Left ventricle myocardium inferior (tissue), 1 donor: ENCODE measurements at places on chromosomes 13 and 19. TPM values are rescaled to one million over a fixed set of nuclear protein-coding genes. Genes with fewer than 3 reads are reported as not detected.

KLF1 gene
- not detected for total RNA-seq

PSG5 gene
- not detected for total RNA-seq

SSC5D gene
- 3.7 TPM for total RNA-seq

SLC10A2 gene
- not detected for total RNA-seq

ZNF470 gene
- 4.3 TPM for total RNA-seq

DNA sequence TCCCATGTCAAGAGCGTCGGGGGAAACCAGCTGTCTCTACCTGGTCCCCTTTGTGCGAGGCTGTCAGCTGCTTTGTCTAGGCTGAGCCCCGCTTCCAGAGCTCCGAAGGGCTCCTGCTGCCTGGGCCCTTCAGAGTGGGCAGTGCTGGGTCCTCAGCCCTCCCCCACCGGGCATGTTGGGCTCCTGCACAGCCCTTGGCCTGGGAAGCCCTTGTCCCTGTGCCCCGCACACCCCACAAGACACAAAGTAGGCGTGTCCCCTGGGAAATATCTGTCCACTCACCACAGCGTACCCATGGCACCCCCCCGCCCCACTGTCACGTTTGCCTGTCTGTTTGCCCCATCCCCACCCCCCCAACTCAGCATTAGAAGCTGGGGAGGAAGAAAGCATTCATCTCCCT, 39.6 kb upstream of the RANBP3 start:
- no peaks in the 10 kb centered on the region for H3K27me3 ChIP-seq
- no peak overlapping the region for H3K4me3 ChIP-seq
- peaks cover 8% of the 10 kb centered on the region for H3K4me1 ChIP-seq
- peaks cover 13% of the 10 kb centered on the region for H3K36me3 ChIP-seq
- no peak overlapping the region for H3K27ac ChIP-seq

DNA sequence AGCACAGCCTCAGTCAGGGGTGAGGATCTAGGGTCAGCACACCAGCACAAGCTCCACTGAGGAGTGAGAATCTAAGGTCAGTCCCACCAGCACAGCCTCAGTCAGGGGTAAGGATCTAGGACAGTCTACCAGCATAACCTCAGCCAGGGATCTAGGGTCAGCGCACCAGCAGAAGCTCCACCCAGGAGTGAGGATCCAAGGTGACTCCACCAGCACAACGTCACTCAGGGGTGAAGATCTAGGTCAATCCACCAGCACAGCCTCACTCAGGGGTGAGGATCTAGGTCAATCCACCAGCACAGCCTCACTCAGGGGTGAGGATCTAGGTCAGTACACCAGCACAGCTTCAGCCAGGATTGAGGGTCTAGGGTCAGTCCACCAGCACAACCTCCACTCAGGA, 64.5 kb downstream of the RAB20 start:
- H3K4me1 ChIP-seq, result no peaks in the 10 kb centered on the region
- no peak overlapping the region for H3K27ac ChIP-seq
- peaks cover 94% of the 10 kb centered on the region for H3K36me3 ChIP-seq
- DNase-seq, result no peak

DNA sequence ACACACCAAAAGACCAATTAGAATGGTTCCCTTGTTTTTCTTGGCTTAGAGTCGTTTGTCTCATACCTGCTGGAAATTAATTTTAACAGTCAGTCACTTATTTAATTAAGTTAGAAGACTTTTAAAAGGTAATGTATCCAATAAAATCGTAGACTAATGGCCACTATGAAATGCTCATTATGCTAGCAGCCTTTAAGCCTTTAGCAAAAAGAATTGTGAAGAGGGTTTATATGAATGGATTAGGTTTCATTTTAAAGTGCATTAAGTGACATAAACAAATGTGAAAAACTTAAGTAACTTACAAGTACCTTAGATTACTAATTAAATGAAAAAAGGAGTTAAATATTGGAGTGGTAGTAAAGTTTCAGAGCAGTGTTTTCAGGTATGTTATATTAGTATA, 139.6 kb downstream of the RXFP2 start:
- H3K27ac ChIP-seq, result no peak overlapping the region
- no peaks in the 10 kb centered on the region for H3K36me3 ChIP-seq
- no peak for DNase-seq

- no peak for DNase-seq
- peak overlapping the region; percentile 60 for H3K27ac ChIP-seq
- H3K4me1 ChIP-seq, result peaks cover 27% of the 10 kb centered on the region
Measured at GRCh38 chr13:98390086-98390715, 186.7 kb downstream of the STK24 start.

GRCh38 chr13:71863254-71863865, 3.6 kb downstream of the DACH1 start:
- DNase-seq, result no peak
- peaks cover 34% of the 10 kb centered on the region for H3K27me3 ChIP-seq
- H3K36me3 ChIP-seq, result no peaks in the 10 kb centered on the region
- H3K27ac ChIP-seq, result peak overlapping the region; percentile 85
- H3K4me1 ChIP-seq, result peaks cover 44% of the 10 kb centered on the region
- peak overlapping the region; percentile 78 for H3K4me3 ChIP-seq

DNA sequence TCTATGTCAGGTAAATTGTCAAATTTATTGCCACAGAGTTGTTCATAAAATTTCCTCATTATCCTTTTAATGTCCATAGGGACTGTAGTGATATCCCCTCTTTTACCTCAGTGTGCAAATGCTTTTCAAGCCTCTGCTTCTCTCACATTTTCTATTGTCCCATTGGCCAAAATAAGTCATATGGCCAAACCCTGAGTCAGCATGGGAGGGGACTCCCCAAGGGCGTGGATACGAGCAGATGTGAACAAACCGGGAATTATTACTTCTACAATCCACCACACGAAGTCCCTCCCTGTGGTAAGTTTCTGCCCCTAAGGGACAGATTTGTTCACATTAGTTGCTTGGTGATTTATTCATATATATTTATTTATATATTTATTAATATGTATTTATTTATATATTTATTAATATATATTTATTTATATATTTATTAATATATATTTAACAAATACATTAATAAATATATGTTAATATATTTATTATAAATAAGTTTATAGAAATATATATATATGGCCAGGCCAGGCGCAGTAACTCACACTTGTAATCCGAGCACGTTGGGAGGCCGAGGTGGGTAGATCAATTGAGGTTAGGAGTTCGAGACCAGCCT, 20.1 kb upstream of the CAMSAP3 start:
- H3K4me3 ChIP-seq, result no peak overlapping the region
- H3K36me3 ChIP-seq, result no peaks in the 10 kb centered on the region
- DNase-seq, result no peak
- no peak overlapping the region for H3K27ac ChIP-seq
- no peaks in the 10 kb centered on the region for H3K4me1 ChIP-seq
- peaks cover 4% of the 10 kb centered on the region for H3K27me3 ChIP-seq

DNA sequence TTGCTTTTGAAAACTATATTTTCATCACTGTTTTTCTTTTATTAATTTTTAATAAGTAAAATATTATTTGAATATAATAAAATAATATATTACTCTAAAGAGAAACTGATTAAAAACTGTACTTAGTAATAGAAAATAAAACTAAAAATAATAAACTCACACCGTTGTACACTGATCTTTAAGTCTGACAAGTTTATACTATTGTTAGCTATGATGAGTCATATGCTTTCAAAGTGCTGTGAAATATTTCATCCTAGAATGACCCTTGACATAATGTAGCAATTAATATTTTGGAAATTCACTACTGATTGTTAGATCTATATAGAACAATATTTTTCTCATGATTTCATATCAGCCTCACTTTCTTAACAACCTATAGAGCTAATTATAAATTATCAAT, 1040.6 kb upstream of the SPRY2 start:
- DNase-seq, result no peak
- H3K36me3 ChIP-seq, result no peaks in the 10 kb centered on the region
- no peaks in the 10 kb centered on the region for H3K27me3 ChIP-seq
- H3K4me1 ChIP-seq, result no peaks in the 10 kb centered on the region
- H3K27ac ChIP-seq, result no peak overlapping the region
- H3K4me3 ChIP-seq, result no peak overlapping the region

GRCh38 chr13:66617786-66618185, 612.4 kb downstream of the PCDH9 start:
- no peak overlapping the region for H3K4me3 ChIP-seq
- H3K4me1 ChIP-seq, result no peaks in the 10 kb centered on the region
- no peak for DNase-seq
- no peaks in the 10 kb centered on the region for H3K36me3 ChIP-seq
- H3K27ac ChIP-seq, result no peak overlapping the region

GRCh38 chr19:40592170-40592569, 9.0 kb upstream of the LTBP4 start:
- peaks cover 7% of the 10 kb centered on the region for H3K4me1 ChIP-seq
- DNase-seq, result no peak
- H3K36me3 ChIP-seq, result peaks cover 4% of the 10 kb centered on the region
- no peak overlapping the region for H3K27ac ChIP-seq
